ENCODE measurements at places on chromosomes 4 and X.

GRCh38 chrX:144586756-144587155 is 660.5 kb upstream of the SPANXN1 start:
- DNase-seq: no peak

GRCh38 chrX:53831662-53832635 is 145.4 kb upstream of the HUWE1 start:
- peak; percentile 8 for DNase-seq

DNA sequence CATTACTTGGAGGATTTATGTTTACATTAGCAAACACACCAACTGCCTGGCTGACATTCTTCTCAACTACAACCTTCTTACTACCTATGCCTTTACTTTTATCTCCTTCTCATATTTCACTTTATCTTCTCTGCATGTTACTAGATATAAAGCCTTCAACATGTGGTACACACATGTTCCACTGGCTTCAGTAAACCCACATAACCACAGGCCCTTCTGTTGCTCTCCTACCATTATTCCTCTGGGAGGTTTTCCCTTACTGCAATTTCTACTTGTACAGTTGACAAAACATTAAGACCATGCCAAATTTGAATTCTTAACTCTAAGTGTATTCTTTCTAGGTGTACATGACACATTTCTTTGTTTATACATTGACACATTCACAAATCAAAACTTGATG is 133.1 kb downstream of the ARAP2 start:
- DNase-seq: peak; percentile 94

DNA sequence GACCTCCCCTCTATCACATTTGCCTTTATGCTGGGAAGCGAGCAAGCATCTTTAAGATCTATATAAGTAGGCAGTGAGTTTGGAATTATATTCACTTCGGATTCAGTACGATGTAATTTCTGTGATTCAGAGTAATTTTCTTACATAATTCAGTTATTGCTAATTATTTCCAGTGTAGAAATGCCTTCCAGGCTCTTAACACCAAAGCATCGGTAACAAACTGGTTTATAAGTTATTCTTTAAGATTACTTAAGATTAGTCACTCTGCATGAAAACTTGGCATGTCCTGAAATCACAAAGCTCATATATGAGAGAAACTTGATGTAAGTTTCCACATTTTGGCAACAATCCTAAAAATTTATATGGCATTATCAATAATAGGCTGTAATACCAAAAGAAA is 120.8 kb downstream of the ADAMTS3 start:
- DNase-seq: no peak

- DNase-seq: no peak
These were observed 26.2 kb upstream of the GPR78 start for GRCh38 chr4:8553991-8554405.

- no peak for DNase-seq
These were observed 170.2 kb downstream of the DMD start for GRCh38 chrX:33041141-33041540.

GRCh38 chr4:83771113-83771705 is 235.3 kb downstream of the GPAT3 start:
- no peak for DNase-seq

GRCh38 chr4:6469898-6470501 is 2.4 kb downstream of the PPP2R2C start:
- no peak for DNase-seq

- no peak for DNase-seq
These were observed 40.0 kb downstream of the NELFA start for GRCh38 chr4:1968686-1969295.

GRCh38 chr4:182429896-182430295 is 186.7 kb downstream of the TENM3 start:
- DNase-seq: no peak

DNA sequence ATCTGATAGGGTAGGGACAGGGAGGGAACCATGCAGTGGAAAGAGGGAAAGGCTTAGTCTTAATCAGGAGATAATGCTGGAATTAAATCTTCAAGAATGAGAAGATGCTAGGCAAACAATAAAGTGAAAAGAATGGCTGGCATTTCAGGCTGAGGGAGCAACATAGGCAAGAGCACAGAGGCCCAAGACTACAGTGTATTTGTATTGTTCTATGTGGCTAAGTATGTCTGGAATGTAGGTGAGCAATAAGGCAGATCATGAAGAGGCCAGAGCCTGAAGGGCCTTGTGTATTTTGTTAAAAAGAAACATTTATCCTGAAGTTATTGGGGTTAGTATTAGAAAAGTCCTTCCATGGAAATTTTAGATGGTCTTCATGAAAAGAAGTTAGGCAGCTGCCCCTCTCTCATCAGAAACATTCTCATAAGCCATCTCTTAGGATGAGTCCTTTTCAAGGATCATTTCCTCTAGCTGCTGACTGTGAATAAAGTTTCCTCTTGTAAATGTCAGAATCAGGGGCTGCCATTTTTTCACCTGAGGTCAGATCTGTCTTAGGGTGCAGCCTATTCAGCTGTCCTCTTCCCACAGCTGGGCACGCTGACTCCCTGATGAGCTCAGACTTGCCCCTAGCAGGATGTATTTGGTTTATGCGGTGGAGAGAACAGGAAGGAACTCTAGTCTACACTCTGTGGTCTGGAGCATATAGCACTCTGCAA is 46.3 kb downstream of the ATP10D start:
- no peak for DNase-seq

Measured in DMS 273 treated with DMSO at 0.1 percent for 48 hours (cell line).